ENCODE measurements at places on chromosomes 12 and 14.

DNA sequence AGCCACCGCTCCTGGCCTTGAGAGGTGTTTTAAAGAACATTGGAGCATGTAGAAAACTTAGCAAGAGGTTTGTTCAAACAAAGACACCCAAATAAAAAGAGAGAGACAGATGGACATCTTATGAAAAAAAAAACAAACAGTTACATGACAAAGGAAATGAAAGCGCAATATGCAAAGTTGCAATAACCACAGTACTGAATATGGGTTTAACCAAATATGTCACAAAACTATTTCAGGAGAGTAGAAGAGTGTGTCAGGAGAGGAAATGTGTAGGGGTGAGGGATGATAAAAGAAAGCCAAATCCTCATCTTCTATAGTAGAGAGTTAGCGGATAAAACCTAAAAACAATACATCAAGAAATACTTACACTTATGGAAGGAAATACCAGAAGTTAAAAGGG is 98.4 kb downstream of the GTF2A1 start:
- DNase-seq: no peak

DNA sequence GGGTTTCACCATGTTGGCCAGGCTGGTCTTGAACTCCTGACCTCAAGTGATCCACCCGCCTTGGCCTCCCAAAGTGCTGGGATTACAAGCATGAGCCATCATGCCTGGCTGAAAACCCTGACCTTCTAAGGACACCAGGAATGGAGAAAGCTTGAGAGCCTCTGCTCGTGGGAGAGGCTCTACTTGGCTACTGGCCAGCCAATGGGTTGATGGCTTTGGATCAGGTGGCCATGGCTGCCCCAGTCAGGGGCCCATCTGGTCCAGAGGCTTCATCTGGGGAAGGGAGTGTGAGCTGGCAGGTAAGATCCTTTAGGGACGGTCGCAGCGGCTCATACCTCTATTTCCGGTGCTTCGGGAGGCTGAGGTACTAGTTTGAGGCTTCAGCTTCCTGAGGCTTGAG is 42.5 kb upstream of the PPP1CC start:
- DNase-seq: no peak

DNA sequence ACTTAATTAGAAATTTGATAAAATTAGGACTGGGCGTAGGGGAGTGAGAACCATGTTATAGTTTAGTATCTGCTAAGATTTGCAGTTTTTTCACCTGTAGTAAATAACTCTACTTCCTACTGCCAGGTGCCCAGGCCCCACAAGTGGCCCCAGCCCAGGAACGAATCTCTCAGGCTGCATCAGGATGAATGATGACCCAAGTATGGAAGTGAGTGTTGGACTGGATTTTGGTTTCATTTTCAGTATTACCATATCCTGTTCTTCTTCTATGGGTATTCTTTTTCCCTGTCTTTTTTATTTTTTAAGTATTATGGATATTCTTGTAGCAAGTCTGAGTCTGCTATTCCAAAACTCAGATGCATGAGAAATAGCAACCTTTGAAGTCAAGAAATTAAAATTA is 120.3 kb upstream of the BCAT1 start:
- no peak for DNase-seq

DNA sequence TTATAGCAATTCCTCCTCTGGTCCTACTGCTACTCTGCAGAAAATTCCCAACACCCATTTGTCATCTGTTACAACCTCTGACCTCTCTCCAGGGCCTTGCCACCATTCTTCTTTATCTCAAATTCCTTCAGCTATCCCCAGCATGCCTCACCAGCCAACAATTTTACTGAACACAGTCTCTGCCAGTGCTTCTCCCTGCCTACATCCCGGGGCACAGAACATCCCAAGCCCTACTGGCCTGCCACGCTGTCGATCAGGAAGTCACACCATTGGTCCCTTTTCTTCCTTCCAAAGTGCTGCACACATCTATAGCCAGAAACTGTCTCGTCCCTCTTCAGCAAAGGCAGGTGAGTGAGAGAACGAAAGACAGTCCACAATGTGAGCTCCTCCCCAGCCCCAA is 122.1 kb downstream of the TTLL5 start:
- no peak for DNase-seq

GRCh38 chr14:65377576-65377975 is 35.0 kb upstream of the FUT8 start:
- DNase-seq: no peak

GRCh38 chr12:124617615-124618014 is 50.2 kb upstream of the NCOR2 start:
- DNase-seq: no peak

DNA sequence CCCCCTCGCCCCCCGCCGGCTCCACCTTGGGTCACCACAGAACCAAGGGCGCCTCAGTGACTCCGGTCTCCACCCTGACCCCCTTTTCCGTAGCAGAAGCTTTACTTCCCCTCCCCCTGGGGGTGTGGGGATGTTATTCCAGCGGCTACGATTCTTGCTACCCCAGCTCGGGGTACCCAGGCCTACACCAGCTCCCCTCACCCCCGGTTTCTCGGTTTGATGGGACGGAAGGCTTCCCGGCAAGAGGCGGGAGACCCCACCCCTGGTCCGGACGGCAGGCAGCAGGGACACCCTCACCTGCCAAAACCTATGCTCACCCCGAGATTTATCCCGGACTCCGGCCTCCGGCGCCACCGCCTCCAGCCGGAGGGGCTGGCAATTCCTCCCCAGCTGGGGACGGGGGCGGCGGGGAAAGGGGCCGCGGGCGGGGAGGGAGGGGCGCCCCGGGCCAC is 619 bp downstream of the RAB15 start:
- no peak for DNase-seq

DNA sequence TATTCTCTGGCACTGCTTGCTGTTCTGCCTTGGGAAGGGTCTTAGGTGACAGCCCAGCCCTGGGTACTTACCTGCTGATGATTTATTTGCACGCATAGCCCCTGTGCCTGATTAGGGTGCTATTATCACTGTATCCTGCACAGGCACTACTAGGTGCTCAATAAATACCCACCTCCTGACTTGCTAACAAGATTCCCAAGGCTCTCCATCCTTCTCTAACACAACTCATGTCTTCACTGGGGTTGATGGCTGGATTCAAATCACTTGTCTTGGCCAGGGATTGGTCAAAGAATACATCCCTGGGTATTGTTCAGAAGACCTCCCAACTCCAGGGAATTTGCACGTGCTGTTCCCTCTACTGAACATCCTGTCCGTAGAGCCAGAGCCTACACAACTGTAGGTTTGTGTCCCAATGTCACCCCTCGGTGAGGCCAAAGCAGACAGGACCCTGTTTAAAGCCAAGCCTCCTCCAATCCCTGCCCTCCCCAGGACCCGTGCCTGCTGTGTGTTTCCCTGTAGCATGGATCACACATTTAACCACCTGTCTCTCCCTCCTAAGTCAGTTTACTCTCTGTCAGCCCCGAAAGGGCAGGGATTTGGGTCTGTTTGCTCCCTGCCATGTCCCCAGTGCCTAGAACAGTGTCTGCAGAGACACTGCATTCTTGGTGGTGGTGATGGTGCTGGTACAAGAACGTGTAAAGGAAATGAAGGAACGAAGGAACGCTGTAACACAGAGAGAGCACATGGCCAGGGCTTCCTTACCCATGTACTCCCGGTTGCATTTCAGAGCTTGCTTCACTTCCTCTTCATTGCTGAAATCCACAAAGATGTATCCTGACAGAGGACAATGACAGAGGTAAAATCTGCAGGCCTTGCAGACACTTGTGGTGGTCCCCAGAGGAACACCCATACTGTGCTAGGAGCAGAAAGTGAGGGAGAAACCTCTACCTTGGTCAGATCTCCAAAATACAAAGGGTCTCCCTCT is 16.5 kb downstream of the RBM19 start:
- DNase-seq: no peak

GRCh38 chr14:24775950-24776349 is 142.0 kb upstream of the GZMB start:
- no peak for DNase-seq

GRCh38 chr12:96121271-96121711 is 72.9 kb upstream of the ELK3 start:
- no peak for DNase-seq

GRCh38 chr12:27545665-27546064 is 21.7 kb downstream of the PPFIBP1 start:
- DNase-seq: no peak

GRCh38 chr12:118189741-118190191 is 53.8 kb downstream of the PEBP1 start:
- no peak for DNase-seq

DNA sequence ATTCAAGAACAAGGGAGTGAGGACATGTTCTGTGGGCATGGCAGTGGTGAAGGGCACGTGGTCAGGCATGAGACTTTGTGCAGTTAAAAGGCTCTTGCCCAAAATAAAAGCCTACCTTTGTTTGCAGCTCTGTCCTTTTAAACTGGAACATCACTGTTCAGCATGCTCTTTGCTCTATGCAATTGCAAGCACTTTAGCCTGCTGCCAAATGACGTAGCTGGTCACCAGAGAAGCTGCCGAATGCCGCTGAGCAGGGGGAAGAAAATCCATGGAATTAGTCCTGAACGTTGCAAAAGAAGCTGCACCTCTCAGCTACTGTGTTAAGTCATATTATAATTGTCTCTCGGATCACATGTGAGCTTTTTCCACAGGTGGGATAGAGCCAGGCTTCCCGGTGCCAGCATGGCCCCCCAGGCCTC is 176.3 kb upstream of the DIO2 start:
- DNase-seq: no peak

GRCh38 chr12:1919284-1919683 is 832 bp upstream of the CACNA2D4 start:
- no peak for DNase-seq

DNA sequence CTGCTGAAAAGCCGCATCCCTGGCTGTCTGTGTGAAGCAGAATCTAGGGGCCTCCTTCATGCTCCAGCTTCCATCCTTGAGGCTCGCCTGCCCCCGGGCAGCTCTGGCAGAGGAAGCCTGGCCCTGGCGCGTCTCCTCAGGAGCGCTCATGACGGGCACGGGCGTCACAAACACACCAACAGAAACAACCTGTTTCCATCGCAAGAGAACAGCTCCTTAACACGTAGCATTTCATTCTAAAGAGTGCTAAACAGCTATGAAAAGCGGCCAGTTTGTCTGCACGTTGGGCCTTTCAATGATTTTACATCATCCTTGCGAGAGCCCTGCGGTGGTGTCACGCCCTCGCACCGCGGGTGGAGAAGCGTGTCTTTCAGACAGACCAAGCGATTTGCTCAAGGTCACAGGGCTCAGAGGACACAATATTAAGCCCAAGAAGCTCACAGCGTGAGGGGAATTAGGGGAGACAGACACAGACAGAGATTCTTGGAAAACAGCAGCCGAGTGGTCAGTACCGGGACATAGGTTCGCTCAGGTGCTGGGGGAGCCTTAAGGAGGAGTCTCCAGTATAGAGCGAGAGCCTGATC is 4.9 kb downstream of the ADGRD1 start:
- no peak for DNase-seq

GRCh38 chr14:29242755-29243754 is 476.5 kb downstream of the FOXG1 start:
- DNase-seq: no peak

DNA sequence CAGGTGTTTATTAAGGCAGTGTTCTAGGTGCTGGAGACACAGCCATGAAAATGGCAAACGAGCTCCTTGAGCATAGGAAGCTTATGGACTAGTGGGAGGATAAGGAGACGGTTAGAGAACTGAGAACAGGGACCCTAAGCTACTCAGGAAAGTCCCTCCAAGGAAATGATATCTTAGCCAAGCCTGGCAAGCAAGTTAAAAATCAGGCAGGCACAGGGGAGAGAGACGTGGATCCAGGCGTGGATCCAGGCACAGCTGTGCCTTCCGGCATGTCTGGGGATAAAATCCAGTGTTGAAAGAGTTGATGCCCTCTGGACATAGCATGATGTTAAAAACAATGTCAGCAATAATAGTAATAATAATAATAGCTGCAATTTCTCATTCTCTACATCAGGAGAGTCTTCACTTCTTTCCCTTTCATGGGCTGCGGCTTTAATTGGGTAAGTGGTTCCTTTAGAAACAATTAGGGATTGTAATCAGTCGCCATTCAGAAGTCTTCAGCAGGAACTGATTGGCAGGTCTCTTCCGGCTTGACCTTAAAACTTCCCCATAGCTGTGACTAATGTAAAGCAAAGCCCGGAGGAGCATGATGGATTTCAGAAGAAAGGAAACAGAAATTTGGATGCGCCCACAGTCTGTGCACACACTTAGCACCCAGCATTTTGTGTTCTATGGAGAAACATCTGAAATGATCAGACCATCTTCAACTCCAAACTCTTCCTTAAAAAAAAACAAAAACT is 230.2 kb downstream of the SLC41A2 start:
- DNase-seq: no peak

GRCh38 chr12:3177778-3178425 is 100.7 kb downstream of the TSPAN9 start:
- no peak for DNase-seq

GRCh38 chr12:69071091-69071370 is 138.1 kb upstream of the CPM start:
- DNase-seq: no peak

DNA sequence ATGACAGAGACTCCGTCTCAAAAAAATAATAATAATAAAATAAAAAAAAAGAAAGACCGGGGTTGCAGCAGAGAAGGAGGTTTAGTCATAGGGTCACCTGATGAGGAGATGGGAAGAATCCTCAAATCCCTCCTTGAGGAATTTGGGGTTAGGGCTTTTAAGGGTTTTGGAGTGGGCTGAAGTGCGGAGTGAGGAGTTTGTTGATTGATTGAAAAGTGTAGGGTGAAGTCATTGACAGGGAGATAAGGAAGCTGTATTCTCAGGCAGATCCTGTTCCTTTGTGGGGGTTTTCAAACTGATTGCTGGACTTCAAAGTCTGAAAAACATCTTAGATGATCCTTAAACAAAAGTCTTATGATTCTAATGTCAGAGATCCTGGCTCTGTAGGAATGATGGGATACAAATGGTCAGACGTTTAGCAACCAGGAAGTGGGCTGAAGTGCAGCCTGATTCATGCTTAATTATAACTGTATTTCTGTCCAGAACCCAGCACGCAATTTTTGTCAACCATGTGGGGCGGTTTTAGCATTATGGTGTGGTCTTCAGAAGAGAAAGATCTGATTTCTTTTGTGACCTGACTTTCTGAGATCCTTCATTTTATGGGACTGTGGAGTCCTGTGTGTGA is 16.0 kb downstream of the FNTB start:
- no peak for DNase-seq

DNA sequence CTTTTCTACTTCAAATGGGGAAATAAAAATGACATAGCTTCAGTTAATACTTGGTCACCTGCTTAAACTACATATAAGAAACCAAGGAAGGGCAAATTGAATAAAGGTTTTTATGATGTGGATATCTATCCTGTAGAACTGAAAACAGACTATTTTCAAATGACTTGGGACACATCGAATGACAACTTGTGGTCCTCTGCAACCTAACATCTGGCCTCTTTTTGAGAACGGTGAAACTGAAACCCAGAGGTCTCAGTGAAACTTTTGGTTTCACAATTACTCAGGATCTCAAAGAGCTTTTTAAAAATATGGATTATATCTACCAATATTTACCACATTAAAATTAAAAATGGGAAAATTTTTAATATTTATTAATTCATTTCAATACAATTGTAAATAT is 65.2 kb downstream of the PPP2R5E start:
- DNase-seq: no peak

DNA sequence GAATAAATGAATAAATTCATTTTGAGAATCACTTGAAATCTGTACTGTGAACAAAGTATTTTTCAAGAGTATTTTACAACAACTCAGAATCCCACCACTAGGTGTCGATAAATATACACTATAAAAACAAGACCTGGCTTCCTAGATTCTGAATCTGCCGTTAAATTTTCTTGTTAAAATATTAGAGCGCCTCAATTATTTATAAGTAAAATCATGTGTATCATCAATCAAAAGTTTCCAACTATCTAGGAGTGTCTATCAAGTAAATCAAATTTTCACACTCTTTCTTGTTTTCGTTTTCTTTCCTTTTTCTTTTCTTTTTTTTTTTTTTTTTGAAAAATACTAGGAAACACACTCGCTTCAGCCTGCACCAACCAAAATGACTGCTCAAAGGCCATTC is 179.2 kb upstream of the DCN start:
- no peak for DNase-seq
